NT2/D1 (cell line): ENCODE measurements at places on chromosomes 12 and 14.

- no peak for DNase-seq
These were observed 83.3 kb upstream of the TSPAN11 start for GRCh38 chr12:30843211-30843610.

DNA sequence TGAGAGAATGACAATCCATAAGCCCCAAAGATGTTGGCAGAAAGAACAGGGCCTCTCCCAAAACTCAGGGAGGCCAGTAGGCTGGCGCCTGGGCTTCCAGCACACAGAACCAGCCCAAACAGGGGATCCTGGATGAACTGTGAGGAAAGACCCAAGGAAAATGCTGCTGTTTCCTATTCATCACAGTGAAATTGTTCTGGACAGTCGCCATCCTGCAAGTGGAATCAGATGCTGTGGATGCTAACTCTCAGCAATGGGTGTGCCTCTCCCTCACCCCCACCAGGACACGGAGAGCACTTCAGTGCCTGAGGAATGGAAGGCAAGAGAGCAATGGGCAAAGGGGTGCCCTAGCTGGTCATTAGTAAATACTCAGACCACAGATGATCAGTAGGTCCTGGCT lies 80.8 kb downstream of the ANO2 start:
- no peak for DNase-seq

GRCh38 chr14:50920482-50921230 lies 23.6 kb downstream of the PYGL start:
- DNase-seq, result no peak

DNA sequence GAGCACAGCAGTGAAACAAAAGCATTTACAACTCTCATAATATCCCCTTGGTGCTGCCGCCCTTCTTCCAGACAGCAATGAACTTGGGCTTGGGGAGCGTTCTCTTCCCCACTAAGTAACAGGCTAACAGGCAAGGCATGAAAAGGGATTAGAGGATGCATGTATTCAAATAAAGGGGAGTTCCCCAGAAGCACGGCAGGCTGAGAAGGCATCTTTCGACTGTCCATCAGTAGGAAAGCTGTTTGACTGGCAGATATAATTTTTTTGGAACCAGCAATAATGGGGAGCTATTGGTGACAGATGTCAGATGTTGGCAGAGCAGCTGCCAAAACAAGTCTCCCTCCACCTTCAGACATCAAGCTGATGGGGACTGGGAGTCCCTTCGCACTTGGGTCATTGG lies 9.2 kb upstream of the TIGAR start:
- no peak for DNase-seq

- no peak for DNase-seq
These were observed 196.2 kb upstream of the ARHGAP5 start for GRCh38 chr14:31880935-31881334.

DNA sequence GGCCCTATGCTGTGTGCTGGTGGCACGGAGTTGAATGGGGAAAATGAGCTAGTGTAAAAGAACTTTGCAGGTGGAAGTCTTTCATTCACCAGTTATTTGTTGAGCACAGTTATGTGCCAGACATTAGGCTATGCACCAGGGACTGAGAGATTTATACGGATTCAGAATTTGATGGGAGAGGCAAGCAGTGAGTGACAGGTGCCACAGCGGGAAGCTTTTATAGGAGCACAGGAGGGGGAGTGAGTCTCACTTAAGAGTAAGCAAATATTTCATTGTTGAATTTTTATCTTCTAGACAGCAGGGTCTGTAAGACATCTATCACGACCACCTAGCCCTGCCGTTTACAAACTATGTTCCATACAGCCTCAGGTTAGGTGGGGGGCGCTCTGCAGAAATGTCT lies 320.6 kb downstream of the SNAPC1 start:
- no peak for DNase-seq

GRCh38 chr14:32693114-32693513 lies 245.6 kb upstream of the NPAS3 start:
- DNase-seq, result no peak

DNA sequence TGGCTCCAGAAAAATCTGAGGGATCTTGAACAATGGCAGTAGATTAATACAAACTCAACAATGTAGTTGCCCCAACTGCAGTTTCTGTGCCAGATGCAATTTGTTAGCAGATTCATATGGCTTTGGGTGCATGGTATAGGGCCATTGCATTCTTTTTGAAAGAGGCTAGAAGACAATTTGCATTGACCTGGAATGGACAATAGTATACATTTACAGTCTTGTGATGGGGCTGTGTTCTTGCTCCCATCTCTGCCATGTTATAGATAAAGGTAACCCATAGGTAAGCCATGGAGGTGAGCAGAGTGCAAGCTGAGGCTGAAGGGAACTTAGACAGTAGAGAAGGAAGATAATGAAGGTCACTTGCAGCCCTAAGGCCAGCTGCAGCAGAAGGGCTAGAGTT lies 50.1 kb upstream of the DIO3 start:
- no peak for DNase-seq

DNA sequence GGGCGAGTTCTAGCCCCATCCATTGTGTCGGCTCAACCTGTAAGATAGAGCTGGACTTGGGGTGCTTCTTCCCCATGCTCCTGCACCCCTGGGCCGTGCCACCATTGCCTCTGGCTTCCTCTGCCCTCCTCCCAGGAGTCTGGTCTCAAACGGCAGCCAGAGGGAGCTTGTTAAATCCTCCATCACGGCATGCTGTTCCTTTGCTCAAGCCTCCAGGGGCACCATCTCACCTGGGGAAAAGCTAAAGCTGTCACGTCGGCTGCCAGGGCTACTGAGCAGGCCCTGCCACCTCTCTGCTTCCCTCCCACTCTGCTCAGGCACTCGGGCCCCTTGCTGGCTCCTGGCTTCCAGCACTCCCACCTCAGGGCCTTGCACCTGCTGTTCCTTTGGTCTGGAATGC lies 140.4 kb downstream of the RBM19 start:
- DNase-seq, result no peak

GRCh38 chr14:54001189-54001878 lies 44.7 kb upstream of the BMP4 start:
- no peak for DNase-seq
